ENCODE measurements at places on chromosomes 3 and 15. TPM values are rescaled to one million over a fixed set of nuclear protein-coding genes. Genes with fewer than 3 reads are reported as not detected.

GRCh38 chr15:64369078-64369607 lies 12.1 kb downstream of the PCLAF start:
- H3K27ac ChIP-seq, result no peak overlapping the region
- no peaks in the 10 kb centered on the region for H3K27me3 ChIP-seq
- no peak for DNase-seq
- H3K4me3 ChIP-seq, result no peak overlapping the region
- no peaks in the 10 kb centered on the region for H3K4me1 ChIP-seq

- no peaks in the 10 kb centered on the region for H3K27me3 ChIP-seq
- no peaks in the 10 kb centered on the region for H3K36me3 ChIP-seq
- no peak overlapping the region for H3K4me3 ChIP-seq
- no peak overlapping the region for H3K27ac ChIP-seq
- no peak for DNase-seq
These were observed 29.4 kb downstream of the ABCC5 start for GRCh38 chr3:183988216-183988790.

DNA sequence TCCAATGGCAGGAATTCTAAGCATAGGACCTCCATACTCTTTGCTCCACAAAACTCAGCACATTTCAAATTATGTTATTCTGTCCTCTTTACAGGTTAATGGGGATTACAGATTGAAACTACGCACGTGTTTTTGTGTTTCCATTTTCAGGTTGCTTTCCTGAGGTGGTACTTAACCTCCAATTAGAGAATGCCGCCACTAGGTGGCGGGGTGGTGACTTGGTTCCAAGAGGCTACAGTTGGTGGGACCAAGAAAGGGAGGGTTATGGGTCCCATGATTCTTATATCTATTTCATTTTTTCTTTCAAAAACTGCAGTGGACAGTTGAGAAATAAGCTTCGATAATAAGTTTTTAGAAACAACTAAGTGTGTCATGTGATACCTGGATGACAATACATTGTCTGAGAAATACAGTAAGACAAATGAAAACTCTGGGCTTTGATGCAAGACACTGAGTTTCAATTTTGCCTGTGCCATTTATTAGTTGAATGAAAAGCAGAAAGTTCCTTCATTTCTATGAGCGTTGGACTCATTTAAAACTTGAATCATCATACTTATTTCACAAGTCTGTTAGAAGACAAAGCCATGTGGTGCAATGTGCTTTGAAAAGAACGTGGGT lies 539.0 kb downstream of the FGF12 start:
- peak; percentile 36 for DNase-seq
- no peak overlapping the region for H3K27ac ChIP-seq
- H3K36me3 ChIP-seq, result no peaks in the 10 kb centered on the region
- no peaks in the 10 kb centered on the region for H3K27me3 ChIP-seq

DNA sequence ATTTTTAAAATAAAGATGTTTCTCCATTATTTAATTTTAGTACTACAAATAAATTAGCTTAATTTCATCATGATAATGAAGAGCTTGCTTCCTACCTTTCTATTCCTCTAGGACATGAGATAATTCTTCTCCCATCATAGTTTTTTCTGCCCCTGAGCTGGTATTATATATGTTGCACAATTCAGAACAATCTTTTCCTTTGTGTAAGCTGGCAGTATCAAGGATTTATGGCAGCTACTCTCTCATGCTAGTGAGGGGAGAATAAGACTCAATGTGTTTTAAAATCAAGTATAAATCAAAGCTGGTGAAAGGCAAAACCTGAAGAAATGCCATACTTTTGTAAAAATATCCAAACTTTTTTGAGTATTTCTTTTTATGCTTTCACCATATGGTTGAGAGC lies 1405.3 kb downstream of the SI start:
- no peak for DNase-seq
- H3K36me3 ChIP-seq, result no peaks in the 10 kb centered on the region
- H3K27me3 ChIP-seq, result no peaks in the 10 kb centered on the region
- no peaks in the 10 kb centered on the region for H3K4me1 ChIP-seq
- H3K27ac ChIP-seq, result no peak overlapping the region

DNA sequence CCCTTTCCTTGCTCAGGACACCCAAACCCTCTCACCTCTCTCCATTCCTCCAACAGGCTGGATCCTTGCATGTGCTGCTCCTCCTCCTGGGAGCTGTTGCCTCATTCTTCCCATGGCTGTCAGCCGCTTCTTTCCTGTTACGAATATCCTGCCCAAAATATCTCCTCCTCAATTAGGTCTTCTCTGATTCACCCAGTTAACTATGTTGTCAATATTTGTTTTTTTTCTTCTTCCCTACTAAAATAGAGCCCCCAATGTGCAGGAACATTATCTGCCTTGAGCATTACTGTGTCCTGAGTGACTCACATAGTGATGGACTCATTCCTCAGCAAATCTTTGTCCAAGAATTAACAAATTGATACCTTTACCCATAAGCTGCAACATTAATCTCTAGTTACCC lies 357.2 kb downstream of the CLSTN2 start:
- no peak for DNase-seq
- no peak overlapping the region for H3K27ac ChIP-seq
- no peak overlapping the region for H3K4me3 ChIP-seq
- H3K4me1 ChIP-seq, result no peaks in the 10 kb centered on the region
- no peaks in the 10 kb centered on the region for H3K27me3 ChIP-seq

- no peak overlapping the region for H3K4me3 ChIP-seq
- H3K4me1 ChIP-seq, result no peaks in the 10 kb centered on the region
- no peaks in the 10 kb centered on the region for H3K36me3 ChIP-seq
- H3K27ac ChIP-seq, result no peak overlapping the region
- DNase-seq, result no peak
These were observed 59.7 kb upstream of the CCDC50 start for GRCh38 chr3:191269289-191270085.

DNA sequence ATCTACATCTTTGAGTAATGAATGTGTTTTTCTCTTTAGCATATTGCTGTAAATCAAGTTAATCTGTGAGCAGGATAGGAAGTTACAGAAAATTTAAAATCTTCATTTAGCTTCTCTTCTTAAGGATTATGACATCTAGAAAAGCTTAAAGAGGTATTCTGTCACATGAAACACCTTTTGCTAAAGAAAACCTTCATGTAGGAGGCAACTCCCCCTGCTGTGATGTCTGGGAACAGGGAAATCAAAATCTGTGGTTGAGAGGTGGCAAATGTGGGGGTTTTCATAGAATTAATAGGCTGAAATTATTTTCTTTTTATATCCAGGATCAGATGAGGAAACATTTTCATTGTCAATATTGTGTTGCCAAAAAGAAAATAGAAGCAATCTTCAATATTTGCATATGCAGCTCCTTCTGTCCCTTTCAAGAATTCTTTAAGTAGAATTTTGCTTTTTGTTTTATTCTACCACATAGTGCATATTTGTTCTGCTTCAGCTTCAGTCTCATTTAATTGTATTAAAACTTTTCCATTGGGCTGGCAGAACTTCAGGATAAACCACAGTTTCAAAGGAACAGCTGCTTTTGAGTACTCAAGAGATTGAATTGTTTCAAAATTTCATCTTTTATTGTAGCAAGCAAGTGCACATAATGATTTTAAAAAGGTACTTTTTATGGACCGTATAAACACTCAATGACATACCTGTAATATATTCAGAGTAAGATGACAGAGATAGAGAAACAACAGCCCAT lies 128.4 kb downstream of the RAP2B start:
- no peak for DNase-seq
- H3K27me3 ChIP-seq, result no peaks in the 10 kb centered on the region
- H3K4me1 ChIP-seq, result no peaks in the 10 kb centered on the region
- H3K4me3 ChIP-seq, result no peak overlapping the region
- H3K36me3 ChIP-seq, result no peaks in the 10 kb centered on the region
- no peak overlapping the region for H3K27ac ChIP-seq

GRCh38 chr3:77259694-77260093 lies 219.8 kb downstream of the ROBO2 start:
- H3K36me3 ChIP-seq, result no peaks in the 10 kb centered on the region
- H3K27ac ChIP-seq, result no peak overlapping the region
- no peak for DNase-seq
- no peaks in the 10 kb centered on the region for H3K4me1 ChIP-seq
- no peak overlapping the region for H3K4me3 ChIP-seq
- no peaks in the 10 kb centered on the region for H3K27me3 ChIP-seq

GRCh38 chr3:107855710-107856109 lies 235.1 kb downstream of the CD47 start:
- H3K4me1 ChIP-seq, result no peaks in the 10 kb centered on the region
- no peaks in the 10 kb centered on the region for H3K27me3 ChIP-seq
- no peak overlapping the region for H3K4me3 ChIP-seq
- H3K36me3 ChIP-seq, result no peaks in the 10 kb centered on the region
- no peak for DNase-seq

DNA sequence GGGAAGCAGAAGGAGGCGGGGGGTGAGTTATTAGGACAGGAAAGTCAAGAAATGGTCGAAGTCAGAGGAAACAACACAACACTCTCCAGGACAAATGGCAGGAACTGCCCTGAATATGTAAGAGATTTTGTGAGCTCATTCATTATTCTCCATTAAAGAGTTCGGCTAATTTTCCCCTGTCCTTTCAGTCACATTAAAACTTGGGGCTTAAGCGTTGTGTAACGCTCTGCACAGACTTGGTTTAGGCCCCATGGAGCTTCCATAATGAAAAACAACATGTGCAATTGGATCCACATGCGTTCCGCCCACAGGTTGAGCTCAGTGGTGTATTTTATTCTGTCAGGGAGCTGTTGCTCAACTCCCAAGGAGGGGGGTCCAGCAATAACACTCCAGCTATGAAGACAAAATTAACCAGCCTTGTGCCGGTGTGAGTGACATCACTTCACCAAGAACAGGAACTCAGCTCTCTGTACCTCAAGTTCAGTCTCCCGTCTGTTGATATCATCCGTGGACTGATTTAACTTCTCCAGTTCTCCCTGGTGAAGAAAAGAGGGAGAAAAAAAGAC lies 2.3 kb downstream of the SH3BP5 start:
- no peaks in the 10 kb centered on the region for H3K27me3 ChIP-seq
- H3K4me1 ChIP-seq, result no peaks in the 10 kb centered on the region
- no peaks in the 10 kb centered on the region for H3K36me3 ChIP-seq
- peak overlapping the region; percentile 44 for H3K27ac ChIP-seq
- no peak overlapping the region for H3K4me3 ChIP-seq

GRCh38 chr15:90478846-90479481 lies 50.8 kb upstream of the CRTC3 start:
- no peaks in the 10 kb centered on the region for H3K4me1 ChIP-seq
- peak; percentile 88 for DNase-seq
- no peaks in the 10 kb centered on the region for H3K27me3 ChIP-seq
- no peak overlapping the region for H3K4me3 ChIP-seq
- peak overlapping the region; percentile 18 for H3K27ac ChIP-seq

- no peak overlapping the region for H3K27ac ChIP-seq
These were observed 88.7 kb downstream of the CACNA2D3 start for GRCh38 chr3:54211097-54211496.

DNA sequence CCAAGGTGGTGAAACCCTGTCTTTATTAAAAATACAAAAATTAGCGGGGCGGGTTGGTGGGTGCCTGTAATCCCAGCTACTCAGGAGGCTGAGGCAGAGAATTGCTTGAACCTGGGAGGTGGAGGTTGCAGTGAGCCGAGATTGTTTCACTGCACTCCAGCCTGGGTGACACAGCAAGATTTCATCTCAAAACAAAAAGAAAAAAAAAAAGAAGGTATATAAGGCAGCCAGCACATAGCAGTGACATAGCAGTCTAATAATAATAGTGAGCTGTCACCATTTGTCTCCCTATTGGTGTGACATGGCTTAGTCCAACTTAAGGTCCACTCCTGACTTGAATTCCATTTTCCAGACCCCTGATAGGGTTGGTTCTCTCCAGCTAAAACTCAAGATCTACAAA lies 8.8 kb upstream of the LACTB start:
- H3K27me3 ChIP-seq, result no peaks in the 10 kb centered on the region
- no peak overlapping the region for H3K4me3 ChIP-seq
- no peaks in the 10 kb centered on the region for H3K36me3 ChIP-seq
- no peaks in the 10 kb centered on the region for H3K4me1 ChIP-seq

- no peak overlapping the region for H3K27ac ChIP-seq
- no peak for DNase-seq
These were observed 204.5 kb upstream of the CMC1 start for GRCh38 chr3:28036599-28037575.

- H3K4me1 ChIP-seq, result no peaks in the 10 kb centered on the region
- DNase-seq, result no peak
- no peaks in the 10 kb centered on the region for H3K27me3 ChIP-seq
These were observed 175.8 kb downstream of the VGLL4 start for GRCh38 chr3:11467875-11468274.

DNA sequence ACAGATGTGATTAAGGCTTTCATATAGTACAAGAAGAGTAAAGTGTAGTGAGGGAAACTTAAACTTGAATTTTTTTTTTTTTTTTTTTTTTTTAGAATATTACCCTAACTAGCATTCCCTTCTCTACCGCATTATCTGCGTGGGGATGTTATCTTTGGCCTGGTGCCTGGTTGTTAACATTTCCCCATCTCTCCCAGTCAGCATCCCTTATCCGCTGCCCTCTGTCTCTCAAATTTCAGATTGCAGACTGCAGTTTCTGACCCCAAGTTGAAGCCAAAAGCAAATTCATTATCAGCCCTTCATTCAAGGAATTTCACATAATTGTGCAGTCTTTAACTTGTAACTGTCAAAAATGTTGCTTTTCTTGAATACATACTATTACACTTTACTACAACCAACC lies 353.0 kb downstream of the PLOD2 start:
- no peak for DNase-seq
- H3K27ac ChIP-seq, result no peak overlapping the region
- H3K27me3 ChIP-seq, result no peaks in the 10 kb centered on the region
- no peak overlapping the region for H3K4me3 ChIP-seq

GRCh38 chr15:57156210-57156884 lies 220.0 kb upstream of the CGNL1 start:
- H3K4me3 ChIP-seq, result no peak overlapping the region
- no peak overlapping the region for H3K27ac ChIP-seq
- H3K36me3 ChIP-seq, result no peaks in the 10 kb centered on the region
- no peaks in the 10 kb centered on the region for H3K4me1 ChIP-seq

DNA sequence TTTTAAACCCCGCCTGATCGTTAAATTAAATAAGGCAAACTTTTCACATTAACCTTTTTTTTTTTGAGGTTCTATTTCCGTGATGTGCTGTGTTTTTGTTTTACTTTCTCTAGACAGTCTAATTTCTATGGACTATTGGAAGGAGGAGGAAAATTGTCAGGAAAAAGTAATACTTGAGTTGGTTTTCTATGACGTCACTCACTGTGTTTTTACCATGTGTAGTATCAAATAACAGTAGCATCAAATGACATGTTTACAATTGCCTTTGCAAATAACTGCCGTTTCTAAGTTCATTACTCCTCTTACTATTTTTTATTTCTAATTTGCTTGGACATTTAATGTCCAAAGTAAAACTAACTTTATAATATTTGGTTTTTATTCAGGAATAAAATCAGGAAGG lies 32.3 kb downstream of the MYO1E start:
- DNase-seq, result no peak
- no peak overlapping the region for H3K4me3 ChIP-seq
- H3K36me3 ChIP-seq, result no peaks in the 10 kb centered on the region
- no peaks in the 10 kb centered on the region for H3K4me1 ChIP-seq
- no peak overlapping the region for H3K27ac ChIP-seq

GRCh38 chr15:93865586-93865985 lies 365.8 kb upstream of the MCTP2 start:
- no peaks in the 10 kb centered on the region for H3K36me3 ChIP-seq
- no peak overlapping the region for H3K27ac ChIP-seq
- no peaks in the 10 kb centered on the region for H3K4me1 ChIP-seq
- DNase-seq, result no peak
- no peaks in the 10 kb centered on the region for H3K27me3 ChIP-seq

Gene PDCD10
- 50.3 TPM for total RNA-seq

Gene SOX14
- total RNA-seq, result 0.80 TPM

Gene RAB6B
- total RNA-seq, result 4.5 TPM

Gene IL17RD
- 19.9 TPM for total RNA-seq

Gene FETUB
- not detected for total RNA-seq

Gene TNNC1
- total RNA-seq, result 2.7 TPM

Gene POPDC2
- 8.7 TPM for total RNA-seq
